Fibroblast of the conjunctiva (primary cell): ENCODE measurements at places on chromosomes 6 and 20.

DNA sequence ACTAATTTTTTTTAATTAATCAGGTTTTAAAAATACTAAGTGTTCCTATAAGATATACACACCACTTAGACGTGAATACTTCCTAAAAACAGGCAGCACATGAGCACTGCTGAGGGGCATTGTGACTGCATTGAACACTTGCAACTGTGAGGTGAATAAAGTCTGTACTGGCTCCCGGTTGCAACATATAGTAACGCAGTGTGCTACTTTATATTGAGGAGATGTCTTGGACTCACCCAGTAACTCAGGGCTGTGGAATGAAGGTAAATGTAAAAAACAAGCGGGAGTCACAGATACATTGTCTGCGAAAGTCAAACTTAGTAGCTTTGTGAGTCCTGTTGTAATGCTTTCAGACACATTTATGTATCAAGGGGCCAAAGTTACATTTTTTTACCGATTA is 17.0 kb upstream of the HLA-A start:
- no peak for DNase-seq

DNA sequence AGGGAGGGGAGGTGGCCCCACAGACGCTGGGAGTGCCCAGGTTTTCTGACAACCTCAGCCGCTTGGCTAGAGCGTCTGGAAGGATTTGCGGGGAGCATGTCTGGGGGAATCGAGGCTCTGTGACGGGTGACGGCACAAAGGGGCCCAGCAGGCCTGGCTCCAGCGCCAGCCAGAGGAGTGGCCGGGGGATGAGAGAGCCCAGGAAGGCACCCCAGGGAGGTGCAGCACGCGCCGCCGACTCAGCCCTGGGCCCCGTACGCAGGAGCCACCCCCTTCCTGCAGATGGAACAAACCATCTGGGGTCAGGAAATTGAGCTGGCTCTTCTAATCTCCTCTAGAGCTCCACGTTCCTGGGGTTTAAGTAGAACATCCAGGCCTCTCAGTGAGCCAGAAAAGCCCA is 5.9 kb upstream of the SLCO4A1 start:
- DNase-seq: no peak

- no peak for DNase-seq
Observed at GRCh38 chr6:6406715-6407070, 86.2 kb upstream of the F13A1 start.

DNA sequence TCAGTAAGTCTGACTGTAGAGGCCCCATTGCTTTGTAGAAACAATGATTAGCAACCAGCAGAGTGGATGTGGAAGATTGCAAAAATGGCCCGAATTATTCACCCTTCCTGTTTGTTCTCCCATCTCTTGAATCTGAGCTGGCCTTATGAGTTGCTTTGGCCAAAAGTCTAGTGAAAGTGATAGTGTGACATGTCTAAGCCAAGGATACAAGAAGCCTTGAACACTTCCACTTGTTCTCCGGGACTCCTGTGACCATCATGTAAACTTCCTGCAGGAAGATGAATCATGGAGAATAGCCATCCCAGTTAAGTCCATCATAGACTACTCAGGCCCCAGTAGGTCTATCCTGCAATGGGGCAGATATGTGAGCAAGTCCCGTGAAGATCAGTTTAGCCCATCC is 252.0 kb upstream of the JAG1 start:
- no peak for DNase-seq

- DNase-seq: no peak
Observed at GRCh38 chr20:35610833-35611427, 4.7 kb upstream of the SPAG4 start.

DNA sequence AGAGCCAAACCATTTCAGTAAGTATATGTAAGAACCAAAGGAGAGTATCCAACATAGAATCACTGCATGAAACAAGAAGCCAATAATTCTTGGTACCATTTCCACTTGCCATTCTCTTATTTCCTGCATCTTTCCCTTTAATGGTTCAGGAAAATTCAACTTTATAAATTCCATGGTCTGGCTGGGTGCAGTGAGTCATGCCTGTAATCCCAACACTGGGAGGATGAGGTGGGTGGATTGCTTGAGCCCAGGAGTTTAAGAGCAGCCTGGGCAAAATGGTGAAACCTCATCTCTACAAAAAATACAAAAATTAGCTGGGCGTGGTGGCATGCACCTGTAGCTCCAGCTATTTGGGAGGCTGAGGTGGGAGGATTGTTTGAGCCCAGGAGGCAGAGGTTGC is 21.2 kb downstream of the NHLRC1 start:
- DNase-seq: no peak

GRCh38 chr6:16840725-16841124 is 79.5 kb upstream of the ATXN1 start:
- no peak for DNase-seq

DNA sequence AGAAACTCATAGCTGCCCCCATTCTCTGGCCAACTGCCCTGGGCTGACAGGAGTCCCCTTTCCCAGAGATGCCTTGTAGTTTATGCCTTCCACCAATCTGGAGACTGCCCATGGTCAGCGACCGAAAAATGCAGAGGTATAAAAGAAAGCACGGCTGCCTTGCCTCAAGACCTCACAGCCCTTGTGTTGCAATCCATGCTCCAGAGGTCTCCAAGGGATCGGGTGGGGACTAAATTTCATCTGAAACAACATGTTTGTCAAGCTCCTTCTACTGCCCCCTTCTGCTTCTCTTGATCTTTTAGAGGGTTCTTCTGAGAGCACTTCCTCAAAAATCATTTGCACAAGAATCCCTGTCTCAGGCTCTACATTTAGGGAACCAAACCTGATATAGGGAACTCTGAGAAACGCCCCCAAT is 128.8 kb downstream of the PLCB1 start:
- DNase-seq: no peak

- no peak for DNase-seq
Observed at GRCh38 chr20:59858425-59858824, 75.0 kb downstream of the SYCP2 start.

- DNase-seq: no peak
Observed at GRCh38 chr6:109421184-109421583, 19.2 kb downstream of the PPIL6 start.

DNA sequence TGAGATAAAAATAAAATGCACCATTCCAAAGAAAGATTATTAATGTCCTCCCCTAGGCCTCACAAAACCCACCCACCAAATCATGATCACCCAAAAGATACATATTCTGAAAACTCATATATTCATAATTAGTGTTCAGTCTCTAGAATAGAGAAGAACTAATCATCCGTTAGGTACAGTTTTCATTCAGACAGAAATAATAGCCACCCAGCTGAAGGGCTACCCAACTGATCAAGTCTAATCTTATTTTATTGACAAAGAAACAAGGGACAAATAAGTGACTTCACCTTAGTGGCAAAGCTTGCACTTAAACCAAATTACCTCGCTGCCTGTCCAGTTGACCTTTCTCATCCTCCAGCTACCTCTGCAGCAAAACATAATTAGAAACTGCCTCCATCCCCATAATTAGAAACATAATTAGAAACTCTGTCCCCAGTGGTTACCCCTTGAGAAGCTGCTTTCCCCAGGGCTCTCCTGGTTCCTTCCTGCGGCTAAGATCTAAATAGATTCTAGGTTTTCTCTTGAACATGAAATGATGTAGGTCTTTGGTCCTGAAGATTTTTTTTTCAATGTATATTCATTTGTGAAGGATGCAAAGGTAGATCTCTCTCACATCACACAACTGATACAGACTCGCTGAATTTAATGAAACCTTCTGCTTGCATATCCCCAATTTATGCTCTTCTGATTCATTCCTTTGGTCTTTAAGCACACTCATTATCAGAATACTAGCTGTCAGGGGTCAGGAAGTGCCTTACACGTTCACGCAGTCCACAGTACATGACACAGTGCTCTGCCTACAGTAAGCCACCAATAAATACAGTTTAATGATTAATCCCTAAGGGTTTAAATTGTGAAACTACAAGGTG is 46.3 kb downstream of the HBS1L start:
- DNase-seq: no peak

DNA sequence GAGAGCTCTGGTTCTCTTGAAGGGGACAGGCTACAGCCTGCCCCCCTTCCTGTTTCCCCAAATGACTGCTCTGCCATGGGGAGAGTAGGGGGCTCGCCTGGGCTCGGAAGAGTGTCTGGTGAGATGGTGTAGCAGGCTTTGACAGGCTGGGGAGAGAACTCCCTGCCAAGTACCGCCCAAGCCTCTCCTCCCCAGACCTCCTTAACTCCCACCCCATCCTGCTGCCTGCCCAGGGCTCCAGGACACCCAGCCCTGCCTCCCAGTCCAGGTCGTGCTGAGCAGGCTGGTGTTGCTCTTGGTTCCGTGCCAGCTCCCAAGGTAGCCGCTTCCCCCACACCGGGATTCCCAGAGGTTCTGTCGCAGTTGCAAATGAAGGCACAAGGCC is 9.8 kb downstream of the VEGFA start:
- no peak for DNase-seq

DNA sequence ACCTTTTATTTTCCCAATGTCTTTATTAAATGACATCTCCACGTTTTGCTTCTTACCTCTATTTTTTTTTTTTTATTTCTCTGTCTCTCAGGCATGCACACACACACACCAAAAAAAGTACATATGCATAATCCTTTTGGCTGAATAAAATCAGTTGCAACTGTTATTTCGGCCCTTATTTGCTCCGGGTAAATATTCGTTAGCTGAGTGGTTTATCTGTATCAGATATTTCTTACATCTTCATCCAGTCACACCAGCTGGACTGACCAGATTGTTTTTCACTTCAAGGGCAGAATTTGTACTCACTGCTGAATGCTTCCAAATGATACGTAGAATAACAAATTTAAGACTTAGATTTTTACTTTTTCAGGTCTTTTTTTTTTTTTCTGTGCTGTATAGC is 45.5 kb downstream of the PTPN1 start:
- DNase-seq: no peak

GRCh38 chr6:3356824-3357420 is 98.2 kb downstream of the PSMG4 start:
- DNase-seq: no peak

GRCh38 chr6:14925699-14926026 is 320.2 kb upstream of the JARID2 start:
- DNase-seq: no peak

GRCh38 chr20:14821251-14821650 is 483.8 kb upstream of the FLRT3 start:
- no peak for DNase-seq

- no peak for DNase-seq
Observed at GRCh38 chr6:5751525-5752390, 255.0 kb downstream of the NRN1 start.

DNA sequence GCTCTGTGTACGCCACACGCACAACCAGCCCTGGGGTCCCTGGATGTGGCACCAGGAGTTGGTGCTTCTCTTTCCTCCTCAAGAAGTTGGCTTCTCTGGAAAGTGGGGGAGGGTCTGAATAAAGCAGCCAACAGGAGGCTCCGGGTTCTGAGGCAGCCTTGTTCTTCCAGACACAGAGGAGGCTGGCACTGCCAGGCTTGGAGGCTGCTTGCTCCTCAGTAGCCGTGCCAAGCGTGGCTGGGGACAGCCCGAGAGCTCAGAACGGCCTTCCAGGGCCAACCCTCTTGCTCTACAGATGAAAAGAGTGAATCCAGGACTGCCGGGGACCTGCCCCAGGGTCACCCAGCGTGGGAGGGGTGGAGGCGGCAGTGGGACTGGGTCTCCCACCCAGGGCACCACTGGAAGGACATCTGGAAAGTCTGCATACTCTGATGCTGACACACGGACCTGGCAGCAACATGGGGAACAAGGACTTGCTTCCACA is 70.4 kb downstream of the SLC22A23 start:
- DNase-seq: no peak

- DNase-seq: no peak
Observed at GRCh38 chr6:474453-475185, 83.1 kb downstream of the IRF4 start.

DNA sequence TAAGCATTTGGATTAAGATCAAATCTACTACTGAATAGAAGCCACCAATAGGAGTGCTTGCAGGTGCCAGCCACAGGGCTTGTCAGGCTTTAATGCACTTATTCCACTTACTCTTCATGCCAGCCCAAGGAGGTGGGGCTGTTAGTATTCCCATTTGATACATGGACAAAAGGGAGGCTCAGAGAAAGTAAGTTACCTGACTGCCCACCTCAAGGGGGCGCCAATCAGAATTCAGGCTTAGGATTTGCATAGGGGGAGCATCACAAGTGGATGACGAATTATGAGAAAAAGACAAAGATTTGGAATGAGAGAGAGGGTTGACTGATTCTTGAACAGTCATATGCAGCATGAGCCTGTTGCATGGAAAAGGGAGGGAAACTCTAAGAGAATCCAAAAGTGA is 188.4 kb upstream of the TSHZ2 start:
- no peak for DNase-seq

DNA sequence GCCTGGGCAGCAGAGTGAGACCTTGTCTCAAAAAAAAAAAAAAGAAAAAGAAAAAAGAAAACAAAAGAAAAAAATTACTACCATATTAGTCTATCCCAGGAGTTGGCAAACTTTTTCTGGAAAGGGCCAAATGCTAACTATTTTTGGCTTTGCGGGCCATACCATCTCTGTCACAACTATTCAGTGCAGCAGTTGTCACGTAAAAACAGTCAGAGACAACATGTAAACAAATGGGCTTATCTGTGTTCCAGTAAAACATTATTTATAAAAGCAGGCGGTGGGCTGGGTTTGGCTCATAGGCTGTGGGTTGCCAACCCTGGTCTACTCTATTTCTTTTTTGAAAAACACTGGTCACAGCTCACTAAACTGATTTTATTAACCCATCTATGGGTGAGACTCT is 53.4 kb downstream of the EYA2 start:
- no peak for DNase-seq

DNA sequence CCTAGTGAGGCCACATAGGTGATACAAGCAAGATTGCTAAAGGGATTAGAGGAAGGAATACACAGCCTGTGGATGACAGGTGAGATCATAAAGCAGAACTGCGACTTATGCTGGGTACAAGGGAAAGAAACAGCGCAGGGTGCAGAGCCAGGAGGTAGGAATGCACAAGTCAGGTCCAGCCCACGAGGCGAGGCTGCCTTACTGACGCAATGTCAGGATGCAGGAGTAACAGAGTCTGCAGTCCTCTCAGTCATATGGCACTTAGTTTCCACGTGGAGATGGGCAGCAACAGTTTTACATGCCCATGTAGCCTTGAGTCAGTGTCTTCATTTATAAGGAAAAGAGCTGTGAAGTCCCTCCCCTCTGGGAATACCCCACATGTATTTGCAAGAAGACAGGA is 210.9 kb downstream of the SYNE1 start:
- no peak for DNase-seq

- DNase-seq: peak; percentile 60
Observed at GRCh38 chr6:12957321-12958051, 240.9 kb downstream of the PHACTR1 start.

- DNase-seq: no peak
Observed at GRCh38 chr6:89763550-89763949, 56.0 kb downstream of the MDN1 start.

- peak; percentile 99 for DNase-seq
Observed at GRCh38 chr20:43513931-43514647, 6.6 kb downstream of the L3MBTL1 start.

GRCh38 chr6:51559059-51559458 is 528.4 kb downstream of the PKHD1 start:
- no peak for DNase-seq

DNA sequence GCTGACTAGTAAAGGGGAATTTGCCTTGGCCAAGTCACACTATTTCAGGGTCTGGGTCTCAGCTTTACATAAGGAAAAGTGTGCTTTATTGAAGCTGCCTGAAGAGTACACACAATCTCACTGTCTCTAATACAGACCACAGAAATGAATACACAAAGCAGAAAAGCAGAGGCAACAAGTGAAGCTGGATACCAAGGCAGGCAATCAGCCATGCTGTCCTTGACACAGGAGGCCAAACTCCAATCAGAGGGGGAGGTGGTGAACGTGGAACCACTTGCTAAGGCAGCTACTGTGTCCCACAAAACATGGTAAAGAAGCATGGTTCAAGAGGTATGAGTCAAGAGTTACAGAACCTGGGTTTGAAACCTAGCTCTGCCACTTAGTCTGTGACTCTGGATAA is 21.8 kb upstream of the CCND3 start:
- DNase-seq: no peak
